ENCODE measurements at places on chromosomes 7 and 10.

DNA sequence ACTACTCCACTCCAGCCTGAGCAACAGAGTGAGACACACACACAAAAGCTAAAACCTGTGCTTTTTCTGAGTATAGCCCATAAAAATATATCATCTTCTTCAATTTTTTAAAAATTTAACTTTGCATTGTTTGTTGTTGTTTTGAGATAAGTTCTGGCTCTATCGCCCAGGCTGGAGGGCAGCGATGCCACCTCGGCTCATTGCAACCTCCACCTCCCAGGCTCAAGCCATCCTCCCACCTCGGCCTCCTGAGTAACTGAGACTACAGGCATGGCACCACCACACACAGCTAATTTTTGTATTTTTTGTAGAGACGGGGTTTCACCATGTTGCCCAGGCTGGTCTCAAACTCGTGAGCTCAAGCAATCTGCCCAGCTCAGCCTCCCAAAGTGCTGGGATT is 14.3 kb upstream of the TLX1 start:
- DNase-seq = no peak

DNA sequence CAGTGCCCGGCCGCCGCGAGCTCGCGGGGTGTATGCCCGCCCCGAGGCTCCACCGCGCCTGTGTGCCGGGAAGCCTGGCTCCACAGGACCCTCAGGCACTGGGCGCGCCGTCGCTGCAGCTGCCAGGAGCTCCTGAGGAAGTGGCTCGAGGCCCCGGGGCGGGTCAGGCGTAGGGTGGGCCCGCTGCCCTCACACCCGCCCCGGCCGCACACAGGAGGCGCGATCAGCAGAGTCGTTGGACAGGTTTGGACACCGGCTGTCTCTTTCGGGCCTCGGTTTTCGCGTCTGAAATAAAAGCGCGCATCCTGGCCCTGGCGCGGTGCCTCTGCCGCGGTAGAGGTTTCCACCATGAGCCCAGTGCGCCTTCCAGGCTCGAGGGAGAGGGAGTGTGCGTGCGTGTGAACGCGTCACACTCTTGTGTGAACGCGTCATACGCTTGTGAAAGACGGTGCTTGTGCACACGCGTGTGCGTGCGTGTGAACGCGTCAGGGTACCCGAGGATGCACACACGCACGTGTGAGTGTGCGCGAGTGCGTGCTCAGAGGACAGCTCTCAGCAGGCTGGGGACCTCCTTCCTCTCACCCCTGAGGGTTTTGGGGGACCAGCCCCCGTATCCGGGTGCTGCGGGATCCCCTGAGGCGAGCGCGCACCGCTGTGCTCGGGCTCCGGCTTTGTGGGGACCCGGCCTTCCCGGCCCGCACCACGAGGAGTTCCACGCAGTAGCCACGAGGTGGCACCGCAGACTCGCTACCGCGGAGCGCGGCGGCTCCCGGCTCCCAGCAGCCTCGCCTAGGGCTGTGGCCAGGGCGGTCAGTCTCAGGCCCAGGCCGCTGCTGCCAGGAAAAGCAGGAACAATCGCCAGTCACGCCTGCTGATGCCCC is 83.8 kb downstream of the BMS1 start:
- peak; percentile 52 for DNase-seq

GRCh38 chr7:131122394-131122793 is 205.3 kb upstream of the MKLN1 start:
- DNase-seq = no peak

GRCh38 chr10:107409522-107409921 is 245.0 kb upstream of the SORCS1 start:
- peak; percentile 44 for DNase-seq

GRCh38 chr10:103761075-103761920 is 94.1 kb downstream of the SH3PXD2A start:
- no peak for DNase-seq

DNA sequence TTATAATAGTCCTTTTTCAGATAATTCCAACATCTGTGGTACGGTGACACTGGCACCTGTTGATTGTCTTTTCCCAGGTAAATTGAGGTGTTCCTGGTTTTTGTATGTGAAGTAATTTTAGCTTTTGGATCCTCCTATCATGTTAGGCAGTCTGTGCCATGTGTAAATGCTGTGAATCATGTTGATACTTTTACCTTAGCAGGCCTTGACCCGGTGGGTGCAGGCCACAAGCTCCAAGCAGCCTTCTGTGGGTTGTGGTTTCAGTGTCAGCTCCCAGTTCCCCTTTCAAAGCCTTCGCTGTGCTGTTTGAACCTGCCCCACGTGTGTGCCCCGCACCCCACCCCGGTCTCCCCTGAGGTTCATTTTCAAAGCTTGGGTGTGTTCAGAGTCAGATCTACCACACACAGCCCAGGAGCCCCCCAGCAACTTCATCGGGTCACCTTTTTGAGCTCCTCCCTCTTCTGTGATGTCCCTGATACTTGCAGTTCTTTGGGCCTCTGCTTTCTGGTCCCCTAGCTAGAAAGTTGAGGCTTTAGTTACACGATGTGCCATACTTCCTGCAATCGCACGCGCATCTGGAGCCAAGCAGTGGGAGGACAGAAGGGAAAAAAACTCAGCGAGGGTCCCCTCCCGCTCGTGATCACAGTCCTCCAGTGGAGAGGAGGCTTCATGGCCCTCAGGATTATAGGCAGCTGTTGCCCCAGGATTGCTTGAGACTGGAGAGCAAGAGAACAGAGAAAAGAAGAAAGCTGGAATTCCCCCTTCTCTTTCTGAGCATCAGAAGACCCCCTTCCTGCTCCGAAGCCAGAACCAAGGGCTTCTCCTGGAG is 8.7 kb upstream of the BHLHA15 start:
- DNase-seq = peak; percentile 93

GRCh38 chr7:77565917-77566316 is 28.8 kb downstream of the PTPN12 start:
- DNase-seq = peak; percentile 91

DNA sequence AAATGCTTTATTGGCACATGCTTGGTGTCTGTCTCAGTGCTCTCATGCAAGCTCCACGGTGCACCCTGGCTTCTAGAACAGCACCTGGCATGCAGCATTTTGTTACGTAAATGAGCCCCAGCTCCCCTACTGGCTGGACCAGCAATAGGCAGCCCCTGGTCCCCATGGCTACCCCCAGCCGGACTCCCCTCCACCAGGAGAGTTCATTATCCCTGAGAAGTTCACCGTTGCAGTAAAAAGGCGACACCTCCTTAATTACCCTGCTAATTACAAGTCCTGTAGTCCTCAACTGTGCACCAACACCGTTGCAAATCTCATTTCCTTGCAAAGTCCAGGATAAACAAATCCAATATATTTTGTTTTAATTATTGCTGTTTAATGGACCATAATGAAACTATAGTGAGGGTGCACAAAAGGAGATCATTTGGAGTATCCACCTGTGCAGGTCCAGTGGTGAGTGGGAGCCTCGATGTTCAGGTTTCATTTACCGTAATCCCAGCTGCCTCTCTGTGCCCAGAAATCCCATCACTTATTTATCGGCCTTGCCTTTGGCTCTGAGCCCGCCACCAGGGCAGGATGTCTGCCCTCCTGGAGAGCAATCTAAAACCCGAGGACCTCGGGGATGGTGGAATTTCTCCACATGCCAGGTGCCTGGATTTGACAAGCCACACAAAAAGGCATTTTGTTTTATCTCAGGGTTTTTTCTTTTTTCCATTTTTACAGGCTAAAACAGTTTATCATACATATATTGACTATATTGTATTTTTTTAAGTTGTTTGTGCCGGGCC is 12.8 kb upstream of the DRGX start:
- peak; percentile 15 for DNase-seq

DNA sequence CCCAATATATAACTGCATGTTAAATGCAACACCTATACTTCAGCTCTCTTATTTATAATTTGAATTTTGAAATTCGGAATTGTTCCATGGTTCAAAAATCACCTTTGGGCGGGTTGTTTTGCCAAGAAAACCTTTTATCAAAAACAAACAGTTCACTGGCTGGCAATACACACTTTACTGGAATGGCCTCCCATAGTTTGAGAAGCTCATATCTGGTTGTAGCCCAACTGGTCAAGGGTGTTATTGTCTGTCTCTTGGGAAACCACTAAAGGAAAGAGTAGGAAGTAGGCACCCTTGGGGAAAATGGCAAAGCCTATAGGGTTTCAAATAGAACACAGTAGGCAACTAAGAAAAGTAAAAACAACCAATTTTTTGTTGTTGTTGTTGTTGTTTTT is 117.9 kb downstream of the HIPK2 start:
- DNase-seq = no peak

- no peak for DNase-seq
These were observed 480.6 kb downstream of the SDK1 start for GRCh38 chr7:3781607-3782006.

Data from MV-4-11 (cell line).